ENCODE measurements at places on chromosomes 13 and 19. TPM values are rescaled to one million over a fixed set of nuclear protein-coding genes. Genes with fewer than 3 reads are reported as not detected.

The RFX2 gene
- total RNA-seq, result 6.1 TPM

The SIGLEC11 gene
- 0.55 TPM for total RNA-seq

The ASPDH gene
- not detected for total RNA-seq

The KLF5 gene
- 1.1 TPM for total RNA-seq

The NCLN gene
- 28.3 TPM for total RNA-seq

The ZNF575 gene
- 1.1 TPM for total RNA-seq

The SMG9 gene
- total RNA-seq, result 18.9 TPM

The RDH8 gene
- not detected for total RNA-seq

The NCAN gene
- not detected for total RNA-seq

GRCh38 chr19:1970003-1970805 lies 29.2 kb downstream of the CSNK1G2 start:
- DNase-seq, result no peak

GRCh38 chr13:41061914-41062837 lies 867 bp downstream of the WBP4 start:
- no peak for DNase-seq

DNA sequence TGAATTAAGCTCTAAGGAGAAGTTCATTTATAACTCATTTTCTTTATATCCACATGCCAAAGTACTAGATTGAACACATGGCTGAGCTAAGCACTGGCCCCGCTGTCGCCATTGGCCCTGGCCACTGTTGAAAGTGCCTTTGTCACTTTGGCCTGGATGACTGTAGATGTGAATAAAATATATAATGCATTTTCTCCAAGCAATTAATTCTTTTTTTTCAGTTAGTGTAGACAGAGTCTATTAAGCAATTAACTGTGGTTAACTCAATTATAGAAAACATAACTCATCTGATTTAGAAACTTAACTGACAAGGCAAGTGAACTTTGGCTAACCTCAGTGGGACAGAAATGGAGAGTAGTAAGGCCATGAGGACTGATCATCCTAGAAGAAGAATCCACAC lies 965.6 kb downstream of the EFNB2 start:
- no peak for DNase-seq

GRCh38 chr13:79398127-79398526 lies 7.9 kb downstream of the RBM26 start:
- DNase-seq, result no peak

GRCh38 chr13:21825186-21825585 lies 154.3 kb downstream of the FGF9 start:
- DNase-seq, result no peak

GRCh38 chr19:30540761-30541160 lies 168.6 kb downstream of the ZNF536 start:
- no peak for DNase-seq

DNA sequence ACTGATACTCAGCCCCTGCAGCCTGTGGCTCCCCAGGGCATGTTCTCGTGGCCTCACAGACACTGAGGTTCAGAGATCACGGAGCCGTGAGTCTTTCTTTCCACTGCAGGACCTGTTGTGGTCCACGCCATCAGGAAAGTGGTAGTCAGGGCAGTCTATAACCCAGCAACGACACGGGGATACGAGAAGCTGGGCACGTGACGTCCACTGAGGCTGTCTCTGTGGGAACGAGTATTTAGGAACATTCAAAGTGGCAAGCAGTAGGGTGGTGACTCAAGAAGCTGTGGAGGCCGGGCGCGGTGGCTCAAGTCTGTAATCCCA lies 29.6 kb upstream of the CCNE1 start:
- DNase-seq, result no peak

DNA sequence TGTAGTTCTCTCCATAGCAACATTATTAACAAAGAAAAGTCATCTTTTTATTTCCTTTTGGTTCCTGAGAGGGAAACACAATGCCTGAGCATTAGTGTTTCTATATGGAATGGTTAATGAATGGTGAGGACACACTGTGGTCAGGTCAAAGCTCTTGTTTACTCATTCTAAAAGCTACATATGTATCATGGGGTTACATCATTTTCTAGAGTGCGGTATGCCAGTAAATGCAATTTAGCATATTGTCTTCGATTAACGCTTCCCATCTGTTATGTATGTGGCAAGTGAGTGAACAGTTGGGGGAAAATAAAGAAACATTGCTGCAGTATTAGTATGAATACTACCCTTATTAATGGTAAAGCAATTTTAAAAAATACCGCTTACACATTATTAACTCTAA lies 1152.2 kb upstream of the SPRY2 start:
- DNase-seq, result no peak

GRCh38 chr13:90594681-90595080 lies 752.8 kb upstream of the MIR17HG start:
- no peak for DNase-seq

- no peak for DNase-seq
Measured at GRCh38 chr13:48194379-48194754, 38.6 kb upstream of the ITM2B start.

- no peak for DNase-seq
Measured at GRCh38 chr19:16013181-16013850, 63.0 kb upstream of the TPM4 start.

- no peak for DNase-seq
Measured at GRCh38 chr19:46471811-46472543, 614 bp upstream of the PNMA8A start.

DNA sequence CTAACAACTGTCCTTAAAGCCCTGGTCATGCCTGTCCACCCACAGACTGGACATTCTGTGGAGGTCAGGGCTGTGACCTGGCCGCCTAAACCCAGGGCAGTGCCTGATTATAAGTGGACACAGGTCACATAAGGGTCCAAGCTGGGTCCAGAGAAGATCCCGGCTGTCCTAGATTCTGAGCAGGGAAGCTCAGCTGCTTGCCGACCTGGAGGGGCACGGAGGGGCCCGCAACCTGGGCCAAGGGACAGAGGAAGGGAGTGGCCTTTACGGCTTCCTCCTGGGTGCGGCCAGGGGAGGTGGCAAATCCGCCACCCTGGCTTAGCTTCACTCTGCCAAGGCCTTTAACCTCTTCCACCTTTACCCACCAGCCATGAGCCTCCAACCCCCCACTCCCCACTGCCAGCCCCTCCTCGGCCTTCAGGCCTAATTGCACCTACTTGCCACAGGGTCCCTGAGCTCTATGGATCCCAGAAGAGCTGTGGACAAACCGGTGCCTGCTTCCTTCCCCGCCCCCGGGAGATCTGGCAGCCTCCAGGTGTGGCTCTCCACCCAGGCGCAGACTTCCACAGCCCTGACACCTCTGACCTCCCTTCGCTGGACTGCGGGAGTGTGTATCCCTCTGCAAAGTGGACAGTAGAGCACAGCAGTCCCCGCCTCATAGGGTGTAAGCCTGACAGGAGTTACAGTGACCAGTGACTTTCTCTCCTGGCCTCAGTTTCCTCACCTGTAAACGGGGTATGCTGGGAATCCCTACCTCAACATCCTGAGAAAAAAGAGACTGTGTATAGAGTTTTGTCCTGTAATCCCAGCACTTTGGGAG lies 1.7 kb downstream of the CD320 start:
- DNase-seq, result no peak

DNA sequence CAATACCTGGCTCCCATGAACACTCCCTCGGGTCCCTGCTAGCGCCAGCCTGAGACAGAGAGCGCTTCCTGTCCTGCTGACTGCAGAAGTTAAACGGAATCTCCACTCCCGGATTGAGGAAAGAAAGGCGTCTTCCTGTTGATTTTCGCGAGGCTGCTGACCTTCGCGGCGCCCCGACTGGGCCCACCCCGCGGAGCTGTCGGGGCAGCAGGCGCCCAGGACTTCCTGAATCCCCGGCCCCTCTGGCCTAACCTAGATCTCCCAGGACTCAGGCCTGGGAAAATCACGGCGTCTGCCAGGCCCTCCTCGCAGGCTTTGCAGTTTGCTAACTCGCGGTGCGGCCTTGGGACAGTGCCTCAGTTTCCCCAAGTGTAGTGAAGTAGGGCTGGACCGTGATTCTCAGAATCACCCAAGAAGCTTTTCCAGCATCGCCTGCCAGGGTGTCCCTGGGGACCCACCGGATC lies 108.8 kb downstream of the KCTD15 start:
- peak; percentile 25 for DNase-seq

- DNase-seq, result no peak
Measured at GRCh38 chr19:7376151-7376852, 27.6 kb downstream of the ARHGEF18 start.

DNA sequence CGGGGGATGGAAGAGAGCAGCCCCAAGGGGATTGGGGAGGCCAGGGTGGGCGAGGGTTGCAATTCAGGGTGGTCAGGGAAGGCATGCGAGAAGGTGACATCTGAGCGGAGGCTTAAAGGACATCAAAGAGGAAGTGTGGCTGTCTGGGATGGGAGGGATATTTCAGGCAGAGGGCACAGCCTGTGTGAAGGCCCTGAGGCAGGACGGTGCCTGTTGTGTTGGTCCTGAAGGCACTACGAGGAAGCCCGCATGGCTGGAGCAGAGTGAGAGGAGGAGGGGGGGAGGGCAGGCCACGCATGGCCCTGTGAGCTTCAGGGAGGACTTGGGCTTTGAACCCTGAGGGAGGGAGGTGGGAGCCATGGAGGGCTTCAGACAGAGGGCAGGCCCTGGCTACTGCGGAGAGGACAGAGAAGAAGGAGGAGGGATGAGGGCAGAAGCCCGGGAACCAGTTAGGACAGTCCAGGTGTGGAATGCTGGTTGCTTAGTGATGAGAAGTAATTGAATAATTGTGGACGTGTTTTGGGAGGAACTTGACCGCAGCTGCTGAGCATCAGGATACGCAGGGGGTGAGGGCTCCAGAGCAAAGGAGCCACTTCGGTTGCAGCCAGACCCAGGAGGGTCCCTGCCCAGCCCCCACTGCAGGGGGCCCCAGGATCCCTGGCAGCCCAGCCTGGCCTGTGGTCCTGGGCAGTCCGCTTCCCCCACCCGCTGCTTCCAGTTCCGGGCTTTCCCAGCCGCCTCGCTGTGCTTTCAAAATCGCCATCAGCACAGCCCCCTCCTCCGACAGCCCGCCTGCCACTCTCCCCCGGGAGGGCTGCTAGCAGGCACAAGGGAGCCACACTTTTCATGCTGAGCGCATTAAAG lies 6.2 kb downstream of the TLE6 start:
- peak; percentile 74 for DNase-seq

GRCh38 chr13:51785712-51786424 lies 18.1 kb downstream of the DHRS12 start:
- peak; percentile 76 for DNase-seq

DNA sequence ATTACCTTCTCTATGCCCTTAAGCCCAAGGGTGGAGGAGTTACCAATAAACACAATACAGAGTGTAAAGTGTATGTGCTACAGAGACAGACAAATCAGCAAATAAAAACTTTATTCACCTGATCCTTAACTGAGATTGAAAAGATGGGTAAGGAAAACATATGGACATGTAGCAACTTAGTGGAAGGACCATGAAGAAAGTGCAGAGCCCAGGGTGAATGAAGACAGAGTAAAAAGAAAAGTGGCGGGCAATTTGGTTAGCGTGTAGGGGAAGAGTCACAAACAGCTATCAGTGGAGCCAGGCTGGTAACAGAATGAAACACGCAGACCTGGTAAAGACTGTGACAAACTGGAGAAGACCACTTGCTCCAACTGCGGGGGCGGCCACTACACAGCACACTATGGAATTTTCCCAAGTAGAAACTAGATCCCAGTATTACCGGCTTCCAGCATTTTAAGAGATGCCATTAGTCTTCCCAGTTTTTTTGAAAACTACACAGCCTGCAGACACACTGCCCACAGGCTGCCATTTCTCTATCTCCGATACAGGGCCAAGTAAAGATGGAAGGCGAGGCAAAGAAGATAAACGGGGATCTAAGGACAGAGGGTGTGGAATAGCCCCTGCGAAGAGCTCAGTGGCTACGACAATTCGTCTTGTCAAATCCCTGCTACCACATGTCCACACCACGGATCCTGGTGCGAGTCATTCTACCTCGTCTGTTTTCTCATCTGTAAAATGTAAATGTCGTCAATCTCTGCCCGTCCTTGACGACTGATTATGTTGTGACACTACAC lies 1.2 kb downstream of the UQCRFS1 start:
- no peak for DNase-seq

DNA sequence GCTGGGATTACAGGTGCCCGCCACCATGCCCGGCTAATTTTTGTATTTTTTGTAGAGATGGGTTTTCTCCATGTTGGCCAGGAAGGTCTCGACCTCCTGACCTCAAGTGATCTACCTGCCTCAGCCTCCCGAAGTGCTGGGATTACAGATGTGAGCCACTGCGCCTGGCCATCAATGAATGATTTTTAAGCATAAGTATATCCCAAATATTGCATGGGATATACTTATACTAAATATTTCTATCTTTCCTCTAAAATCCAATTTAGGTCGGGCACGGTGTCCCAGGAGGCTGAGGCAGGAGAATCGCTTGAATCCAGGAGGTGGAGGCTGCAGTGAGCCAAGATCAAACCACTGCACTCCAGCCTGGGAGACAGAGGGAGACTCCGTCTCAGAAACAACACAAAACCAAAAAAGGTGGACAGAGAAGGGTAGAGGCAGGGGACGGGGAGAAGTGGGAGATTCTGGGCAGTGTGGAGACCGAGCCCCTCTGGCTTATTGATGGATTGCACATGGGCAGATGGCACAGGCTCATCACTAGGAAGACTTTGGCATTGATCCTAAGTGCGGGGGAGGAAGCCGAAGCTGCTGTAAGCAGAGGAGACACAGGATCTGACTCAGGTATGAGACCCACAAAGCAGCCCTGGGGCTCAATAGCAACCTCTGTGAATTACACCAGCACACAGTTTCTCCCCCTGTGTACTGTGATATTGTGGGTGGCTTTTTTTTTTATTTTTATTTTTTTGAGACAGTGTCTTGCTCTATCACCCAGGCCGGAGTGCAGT lies 13.5 kb downstream of the ARRDC5 start:
- no peak for DNase-seq

GRCh38 chr19:45488708-45489107 lies 8.1 kb downstream of the RTN2 start:
- no peak for DNase-seq

DNA sequence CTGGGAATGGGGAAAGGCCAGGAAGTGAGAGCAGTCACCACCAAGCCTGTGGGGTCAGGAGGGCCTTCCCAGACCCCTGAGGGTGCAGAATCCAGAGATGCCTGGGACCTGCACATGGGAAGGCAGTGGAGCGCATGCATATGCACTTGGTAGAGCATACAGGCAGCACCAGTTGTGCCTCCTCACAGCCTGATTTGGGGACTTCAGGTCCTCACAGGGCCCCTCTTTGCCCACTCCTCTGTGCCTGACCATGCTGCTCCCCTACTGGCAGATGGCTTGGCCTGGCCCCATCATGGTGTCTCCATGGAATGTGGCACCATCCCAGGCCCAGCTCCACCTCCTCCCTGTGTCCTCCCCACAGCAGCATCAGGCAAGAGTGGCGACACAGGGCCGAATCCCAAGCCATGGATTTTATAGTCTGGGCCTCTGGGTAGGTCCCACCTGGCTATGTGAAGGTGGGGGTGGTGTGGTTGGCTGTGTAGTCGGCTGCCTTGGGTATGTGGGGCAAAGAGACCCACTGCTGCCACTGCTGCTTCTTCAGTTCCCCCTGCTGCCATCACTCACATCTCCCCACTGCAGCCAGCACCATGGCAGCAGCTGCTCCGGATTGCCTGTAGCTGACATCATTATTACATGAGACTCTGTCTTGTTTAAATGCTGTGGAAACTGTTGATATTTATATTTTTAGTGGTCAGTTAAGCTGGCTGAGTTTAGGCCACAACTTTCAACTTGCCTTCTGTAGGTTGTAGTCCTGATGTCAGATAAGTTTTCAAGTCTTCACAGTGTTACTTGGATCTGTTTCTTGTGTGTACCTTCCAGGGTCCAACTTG lies 247.0 kb downstream of the GPC6 start:
- DNase-seq, result no peak

Measured in left ventricle myocardium inferior (tissue), 1 donor.